ENCODE measurements at places on chromosomes 16 and 17. TPM values are rescaled to one million over a fixed set of nuclear protein-coding genes. Genes with fewer than 3 reads are reported as not detected.

- DNase-seq = no peak
These were observed 328.7 kb downstream of the WWOX start for GRCh38 chr16:78428193-78428592.

DNA sequence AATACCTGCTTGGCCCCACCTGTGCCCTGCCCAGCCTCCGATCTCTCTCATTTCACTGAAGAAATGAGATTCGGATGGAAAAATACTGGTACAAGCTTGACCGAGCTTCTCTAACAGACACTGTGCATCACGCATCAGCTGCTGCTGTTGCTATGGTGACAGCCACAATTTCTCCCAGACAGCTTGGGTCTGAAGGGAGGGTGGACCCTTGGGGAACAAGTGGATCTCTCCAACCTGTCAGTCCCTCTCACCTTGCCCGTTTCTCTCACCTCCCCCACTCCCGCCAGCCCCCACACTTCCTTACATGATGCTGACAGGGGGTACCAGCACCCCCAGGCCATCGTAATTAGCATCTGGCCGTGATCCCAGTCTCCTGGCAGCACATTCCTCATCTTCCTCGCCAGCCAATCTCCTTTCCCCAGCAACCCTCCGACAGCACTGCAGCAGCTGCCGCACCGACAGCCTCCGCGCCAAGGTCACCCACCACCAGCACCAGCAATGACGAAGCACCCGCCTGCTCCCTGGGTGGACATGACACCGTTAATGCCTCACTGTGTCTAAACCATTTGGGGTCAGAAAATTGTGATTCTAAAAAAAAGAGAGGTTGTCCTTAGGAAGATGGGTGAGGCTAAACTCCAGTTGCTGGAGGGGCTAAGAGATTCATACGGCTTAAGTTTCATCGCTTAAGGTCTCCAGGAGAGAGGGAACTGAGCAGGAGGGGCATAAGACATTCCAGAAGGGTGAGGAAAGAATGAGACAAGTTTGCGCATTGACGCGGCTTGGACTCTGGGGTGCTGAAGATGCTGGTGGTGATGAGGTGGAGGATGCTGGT is 58.6 kb upstream of the TNRC6A start:
- no peak for DNase-seq

DNA sequence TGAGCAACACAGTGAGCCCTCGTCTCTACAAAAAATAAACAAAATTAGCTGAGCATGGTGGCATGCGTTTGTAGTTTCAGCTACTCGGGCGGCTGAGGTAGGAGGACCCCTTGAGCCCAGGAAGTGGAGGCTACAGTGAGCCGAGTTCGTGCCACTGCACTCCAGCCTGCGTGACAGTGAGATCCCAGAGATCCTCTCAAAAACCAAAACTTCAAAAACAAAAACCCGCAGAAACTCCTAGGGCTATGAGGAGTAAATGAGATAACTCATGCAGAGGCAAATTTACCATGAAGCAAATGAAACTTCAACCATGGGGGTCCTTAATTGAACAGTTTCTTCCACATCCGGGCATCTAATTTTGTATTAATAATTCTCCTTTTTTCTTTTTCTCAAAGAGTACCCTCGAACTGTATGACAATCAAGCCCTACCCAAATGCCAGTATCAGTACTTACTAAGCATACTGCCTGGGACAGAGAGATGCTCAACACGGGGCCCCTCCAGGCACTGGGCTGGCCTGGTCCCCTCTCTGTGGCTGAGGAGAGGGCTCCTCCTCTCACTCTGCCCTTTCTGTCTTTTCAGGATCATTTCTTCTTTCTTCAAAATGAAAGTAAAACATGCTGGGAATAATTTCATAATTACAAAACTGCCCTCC is 789 bp upstream of the PIPOX start:
- no peak for DNase-seq

DNA sequence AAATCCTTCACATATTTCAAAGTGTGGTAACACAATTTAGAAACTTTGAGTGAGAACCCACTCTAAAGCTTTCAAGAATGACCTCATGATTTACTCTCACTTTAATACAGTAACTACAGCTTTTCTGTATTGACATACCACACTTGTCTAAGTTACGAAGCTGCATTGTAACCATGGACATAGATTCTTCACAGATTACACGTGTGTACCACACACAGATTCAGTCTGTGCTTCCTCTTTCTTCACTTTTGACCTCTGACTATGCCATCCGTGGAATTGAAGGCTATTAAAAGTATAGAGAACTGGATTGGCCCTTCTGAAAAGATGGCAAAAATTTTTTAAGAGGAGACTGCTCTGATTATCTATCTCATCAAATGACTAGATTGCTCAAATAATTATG is 172.7 kb downstream of the TANC2 start:
- no peak for DNase-seq

- DNase-seq = no peak
These were observed 51.0 kb upstream of the TOX3 start for GRCh38 chr16:52597772-52598483.

- DNase-seq = no peak
These were observed 4.7 kb upstream of the QRICH2 start for GRCh38 chr17:76312735-76313134.

IL17C gene
- total RNA-seq = not detected

- no peak for DNase-seq
These were observed 69.4 kb downstream of the NTN1 start for GRCh38 chr17:9090641-9091096.

CCL7 gene
- not detected for total RNA-seq

SMCR8 gene
- total RNA-seq = 16.8 TPM

DNA sequence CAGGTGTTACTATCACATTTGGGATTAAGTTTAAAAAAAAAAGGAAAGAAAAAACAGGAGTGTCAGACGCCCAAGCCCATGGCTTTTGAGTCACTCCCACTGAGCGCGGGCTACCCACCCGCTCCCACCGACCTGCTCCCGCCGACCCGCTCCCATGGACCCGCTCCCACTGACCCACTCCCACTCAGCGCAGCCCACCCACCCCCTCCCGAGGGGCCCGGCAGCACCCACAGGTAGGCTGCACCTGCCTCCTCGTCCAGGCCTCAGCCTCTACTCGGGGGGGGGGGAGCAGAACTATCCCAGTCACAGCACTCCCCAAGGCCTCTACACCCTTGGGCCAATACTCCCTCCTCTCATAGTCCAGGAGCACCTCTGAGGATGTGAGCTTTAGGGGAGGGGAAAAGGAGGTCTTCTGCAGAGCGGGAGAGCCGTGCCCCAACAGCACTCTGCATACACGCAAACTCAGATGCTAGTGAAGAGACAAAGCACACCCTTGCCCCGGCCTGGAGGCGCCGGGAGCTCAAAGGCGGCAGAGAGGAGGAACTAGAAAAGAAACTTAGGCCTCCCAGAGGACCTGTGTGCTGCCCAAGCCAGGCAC is 2.9 kb downstream of the CLUH start:
- DNase-seq = no peak

CTRB1 gene
- not detected for total RNA-seq

DNA sequence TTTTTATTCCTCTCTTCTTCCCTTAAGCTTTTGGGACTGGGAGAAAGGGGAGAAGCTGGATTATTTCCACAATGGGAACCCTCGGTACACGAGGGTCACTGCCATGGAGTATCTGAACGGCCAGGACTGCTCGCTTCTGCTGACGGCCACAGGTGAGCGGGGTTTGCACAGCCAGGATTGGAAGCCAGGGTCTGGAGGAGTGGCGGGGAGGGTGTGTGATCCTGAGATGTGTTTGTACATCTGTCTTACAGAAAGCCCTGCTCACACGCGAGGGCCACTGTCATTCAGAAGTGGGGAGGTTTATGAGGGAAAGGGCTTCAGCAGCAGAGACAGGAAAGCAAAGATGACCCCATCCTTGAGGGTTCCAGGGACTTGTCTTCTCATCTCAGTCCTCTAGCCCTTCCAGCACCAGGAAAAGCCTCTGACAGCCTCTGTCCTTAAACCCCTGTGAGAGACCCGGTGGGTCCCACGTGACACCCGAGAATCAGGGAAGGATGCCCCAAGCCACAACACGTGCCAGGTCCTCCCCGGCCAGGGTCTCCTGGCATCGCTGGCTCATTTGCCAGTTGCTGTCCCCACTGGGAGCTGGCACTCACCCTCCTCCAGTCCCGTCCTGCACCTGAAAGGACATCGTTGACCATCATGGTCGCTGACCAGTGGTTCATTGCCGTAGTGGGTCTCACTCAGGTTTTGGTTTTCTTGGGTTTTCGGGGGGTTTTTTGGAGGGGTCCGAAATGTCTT is 44.3 kb upstream of the CHMP6 start:
- DNase-seq = no peak

GRCh38 chr17:27544350-27545131 is 86.4 kb upstream of the LGALS9 start:
- peak; percentile 63 for DNase-seq

GRCh38 chr16:3681206-3681605 is 26.7 kb downstream of the DNASE1 start:
- no peak for DNase-seq

DNA sequence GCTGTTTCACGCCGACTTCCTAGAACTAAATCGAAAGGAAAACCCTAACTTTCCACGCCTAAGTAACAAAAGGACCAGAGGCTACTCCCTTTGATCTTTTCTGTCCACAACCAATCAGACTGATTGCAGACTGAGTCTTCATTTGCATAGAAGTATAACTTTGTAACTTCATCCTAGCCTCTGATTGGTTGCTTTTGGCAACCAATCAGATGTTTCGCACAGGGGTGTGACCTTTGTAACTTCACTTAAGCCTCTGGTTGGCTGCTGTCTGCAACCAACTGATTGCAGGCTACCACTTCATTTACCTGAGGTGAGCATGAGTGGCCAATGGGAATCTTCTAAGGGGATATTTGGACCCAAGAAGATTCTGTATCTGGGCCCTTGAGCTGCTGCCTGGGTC is 17.4 kb upstream of the ICAM2 start:
- DNase-seq = no peak

- no peak for DNase-seq
These were observed 1.3 kb downstream of the SAT2 start for GRCh38 chr17:7626307-7626706.

ZG16 gene
- total RNA-seq = not detected

ELMO3 gene
- 7.1 TPM for total RNA-seq

- no peak for DNase-seq
These were observed 57.5 kb downstream of the MARCHF10 start for GRCh38 chr17:62750631-62751051.
